ENCODE measurements at places on chromosomes 7 and 10.

DNA sequence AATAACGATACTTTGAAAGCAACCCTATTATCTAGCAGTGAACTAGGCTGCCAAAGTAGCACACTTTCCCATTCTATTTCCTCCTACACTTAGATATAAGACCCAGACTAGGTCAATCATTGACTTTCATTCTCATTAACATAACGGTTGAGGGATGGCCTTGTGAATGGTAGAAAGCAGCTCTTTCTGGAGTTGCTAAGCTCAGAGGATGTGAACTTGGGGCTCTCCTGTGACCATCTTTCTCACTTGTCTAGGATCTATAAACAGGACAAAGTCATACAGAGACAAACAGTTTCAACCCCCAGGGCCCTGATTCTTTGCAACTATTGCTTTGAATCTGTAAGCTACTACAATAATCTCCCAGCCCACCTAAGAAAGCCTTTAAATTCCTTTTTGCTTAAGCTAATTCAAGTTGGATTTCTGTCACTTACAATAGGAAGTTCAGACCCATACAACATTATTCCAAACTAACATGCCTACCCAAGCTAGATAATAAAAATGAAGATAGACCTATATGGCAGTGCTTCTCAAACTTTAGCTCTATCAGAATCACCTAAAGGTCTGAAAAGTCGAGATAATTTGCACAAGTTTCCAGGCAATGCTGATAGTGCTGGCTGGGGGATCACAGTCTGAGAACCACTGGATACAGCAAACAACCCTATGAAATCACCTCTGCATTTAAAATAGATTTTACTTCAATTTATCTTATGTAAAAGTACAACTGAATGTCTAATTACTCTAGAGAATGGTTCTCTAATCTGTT, 16.7 kb downstream of the P4HA1 start:
- no peak for DNase-seq

DNA sequence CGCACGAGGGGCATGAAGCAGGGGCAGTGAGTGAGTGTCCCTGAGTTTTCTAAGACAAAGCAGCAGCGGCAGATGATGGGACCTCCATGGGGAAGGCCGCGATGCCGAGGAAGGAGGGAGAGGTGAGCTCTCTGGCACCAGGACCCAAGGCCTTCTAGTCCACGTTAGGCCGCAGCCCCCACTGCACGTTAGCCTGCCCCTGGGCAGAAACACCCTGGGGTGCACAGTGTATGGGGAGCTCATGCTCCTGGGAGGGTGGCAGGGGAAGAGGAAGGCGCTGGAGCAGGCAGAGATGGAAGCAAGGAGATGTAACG, 97.3 kb upstream of the IKZF1 start:
- no peak for DNase-seq

DNA sequence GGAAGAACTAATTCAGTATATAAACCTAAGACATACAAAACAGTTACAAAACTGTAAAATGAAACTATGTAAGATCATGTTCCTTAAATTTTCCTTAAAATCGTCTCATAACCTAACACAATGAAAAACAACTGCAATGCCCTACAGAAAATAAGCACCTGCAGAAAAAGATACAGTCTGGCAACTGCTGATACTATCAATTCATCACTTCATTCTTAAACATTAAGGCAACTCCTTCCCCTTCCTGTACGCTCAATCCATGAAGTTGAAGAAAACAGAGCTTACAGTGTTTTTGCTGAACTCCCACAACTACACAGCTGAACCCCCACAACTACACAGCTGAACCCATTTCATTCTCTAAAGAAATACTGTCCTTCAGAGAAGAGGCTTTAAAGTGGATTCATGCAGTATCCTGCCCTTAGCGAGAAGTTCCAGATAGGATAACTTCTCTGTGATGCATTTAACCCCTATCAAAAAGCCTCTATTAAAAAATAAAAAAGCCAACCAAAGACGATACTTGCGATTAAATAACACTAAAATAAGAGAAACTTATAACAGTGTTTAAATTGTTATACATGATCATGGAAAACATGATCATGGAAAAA, 50.0 kb downstream of the JMJD1C start:
- no peak for DNase-seq

DNA sequence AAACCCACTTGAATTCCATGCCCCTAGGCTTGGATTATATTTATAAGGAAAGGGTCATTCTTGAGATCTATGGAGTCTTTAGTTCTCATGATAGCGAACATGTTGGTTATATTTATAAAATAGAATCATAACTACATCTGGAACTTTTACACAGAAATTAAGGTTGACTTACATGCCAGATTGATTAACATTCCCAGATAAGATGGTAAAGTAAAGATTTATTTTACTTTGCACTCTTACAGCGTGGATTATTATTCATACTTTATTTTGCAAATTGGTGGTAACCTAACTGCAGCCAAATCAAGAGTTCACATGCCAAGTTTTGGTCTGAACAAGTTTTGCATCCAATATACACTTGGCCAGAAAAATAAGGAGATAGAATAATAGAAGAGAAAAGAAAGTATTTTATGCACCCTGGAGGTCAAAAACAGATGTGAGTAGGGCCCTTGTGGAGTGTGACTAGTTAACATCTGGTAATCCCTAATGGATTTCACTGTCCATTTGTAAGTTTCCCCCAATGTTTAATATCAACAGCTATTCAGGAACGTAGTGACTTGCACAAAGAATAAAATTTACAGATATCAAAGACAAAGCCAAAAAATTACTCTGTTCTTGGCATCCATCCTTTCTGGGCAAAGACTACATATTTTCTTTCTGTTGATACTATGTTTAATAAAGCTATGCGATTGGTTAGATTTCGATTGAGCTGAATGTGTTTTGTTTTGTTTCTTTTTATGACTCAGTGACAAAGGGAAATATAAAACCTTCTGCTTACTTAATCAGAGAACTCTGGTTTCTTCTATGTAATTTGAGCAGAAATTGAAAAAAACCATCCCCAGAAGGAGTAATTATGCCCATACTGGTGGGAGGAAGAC, 10.1 kb upstream of the TMEM26 start:
- no peak for DNase-seq

- peak; percentile 67 for DNase-seq
Observed at GRCh38 chr7:38398725-38399321, 125.4 kb upstream of the TARP start.

- DNase-seq = no peak
Observed at GRCh38 chr10:6473430-6473829, 106.6 kb downstream of the PRKCQ start.

DNA sequence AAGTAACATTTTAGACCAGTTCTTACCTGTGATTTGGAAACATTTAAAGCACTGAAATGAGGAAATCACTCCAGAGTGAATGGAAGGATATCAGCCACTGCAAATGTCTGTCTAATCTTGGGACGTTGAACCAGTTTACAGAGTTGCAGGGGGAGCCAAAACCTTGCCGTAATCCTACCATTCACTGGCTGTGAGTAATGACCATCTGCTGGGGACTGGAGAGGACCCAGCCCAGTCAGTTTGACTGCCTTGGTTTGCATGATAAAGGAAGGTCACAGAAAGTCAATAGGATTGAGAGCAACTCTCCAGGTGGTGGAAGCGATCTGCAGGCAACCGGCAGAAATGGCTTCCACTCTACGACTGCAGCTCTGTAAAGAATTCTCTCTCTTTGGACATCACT, 167.2 kb downstream of the AKR1D1 start:
- DNase-seq = no peak

- no peak for DNase-seq
Observed at GRCh38 chr10:15802375-15802949, 57.8 kb downstream of the MINDY3 start.

- no peak for DNase-seq
Observed at GRCh38 chr10:224571-224970, 89.3 kb downstream of the ZMYND11 start.

DNA sequence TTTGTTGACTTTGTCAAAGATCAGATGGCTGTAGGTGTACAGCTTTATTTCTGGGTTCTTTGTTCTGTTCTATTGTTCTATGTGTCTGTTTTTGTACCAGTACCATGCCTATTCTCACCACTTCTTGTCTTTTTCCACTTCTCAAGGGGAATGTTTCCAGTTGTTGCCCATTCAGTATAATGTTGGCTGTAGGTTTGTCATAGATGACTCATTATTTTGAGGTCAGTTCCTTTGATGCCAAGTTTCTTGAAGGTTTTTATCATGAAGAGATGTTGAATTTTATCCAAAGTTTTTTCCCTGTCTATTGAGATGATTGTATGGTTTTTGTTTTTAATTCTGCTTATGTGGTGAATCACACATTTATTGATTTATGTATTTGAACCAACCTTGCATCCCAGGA, 216.7 kb upstream of the RNF32 start:
- DNase-seq = no peak

DNA sequence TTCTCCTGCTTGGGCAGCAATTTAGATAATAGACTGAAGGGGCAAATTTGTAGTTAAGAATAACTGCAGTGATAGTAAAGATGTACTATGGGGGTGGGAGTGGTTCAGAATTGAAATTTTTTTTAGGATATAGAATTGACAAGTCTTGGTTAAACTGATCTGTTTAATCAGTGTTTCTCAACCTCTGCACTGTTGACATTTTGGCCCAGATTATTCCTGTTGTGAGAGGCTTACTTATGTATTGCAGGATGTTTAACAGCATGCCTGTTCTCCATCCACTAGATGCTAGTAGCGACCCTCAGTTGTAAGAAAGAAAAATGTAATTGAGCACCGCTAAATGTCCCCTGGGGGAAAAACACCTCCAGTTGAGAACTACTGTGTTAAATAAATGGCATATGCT, 176.5 kb downstream of the CCDC7 start:
- DNase-seq = no peak

DNA sequence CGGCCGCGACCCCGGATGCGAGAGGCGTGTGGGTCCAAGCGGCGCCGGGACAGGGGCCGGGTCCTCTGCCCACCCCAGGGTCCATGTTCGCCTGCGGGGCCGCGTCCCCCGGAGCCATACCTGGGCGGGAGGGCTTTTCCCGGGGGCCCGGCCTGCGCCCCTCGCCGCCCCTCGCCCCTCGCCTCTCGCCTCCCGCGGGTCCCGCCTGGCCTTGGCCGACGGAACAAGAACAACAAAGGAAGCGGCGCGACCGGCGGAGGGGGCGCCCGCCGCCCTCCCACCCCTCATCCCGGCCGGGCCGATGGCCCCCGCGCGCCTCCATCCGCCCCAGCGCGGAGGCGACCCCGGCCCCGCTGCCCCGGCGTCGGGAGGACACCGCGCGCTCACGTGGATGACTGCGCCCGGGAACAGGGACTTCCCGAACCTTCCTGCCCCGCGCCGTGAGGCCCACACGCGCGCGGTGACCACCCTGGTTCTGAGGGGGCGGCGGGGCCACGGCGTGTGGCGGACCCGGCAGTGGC, 348.2 kb downstream of the DNAJB6 start:
- peak; percentile 42 for DNase-seq

GRCh38 chr10:117652228-117653169, 110.0 kb downstream of the EMX2 start:
- no peak for DNase-seq

DNA sequence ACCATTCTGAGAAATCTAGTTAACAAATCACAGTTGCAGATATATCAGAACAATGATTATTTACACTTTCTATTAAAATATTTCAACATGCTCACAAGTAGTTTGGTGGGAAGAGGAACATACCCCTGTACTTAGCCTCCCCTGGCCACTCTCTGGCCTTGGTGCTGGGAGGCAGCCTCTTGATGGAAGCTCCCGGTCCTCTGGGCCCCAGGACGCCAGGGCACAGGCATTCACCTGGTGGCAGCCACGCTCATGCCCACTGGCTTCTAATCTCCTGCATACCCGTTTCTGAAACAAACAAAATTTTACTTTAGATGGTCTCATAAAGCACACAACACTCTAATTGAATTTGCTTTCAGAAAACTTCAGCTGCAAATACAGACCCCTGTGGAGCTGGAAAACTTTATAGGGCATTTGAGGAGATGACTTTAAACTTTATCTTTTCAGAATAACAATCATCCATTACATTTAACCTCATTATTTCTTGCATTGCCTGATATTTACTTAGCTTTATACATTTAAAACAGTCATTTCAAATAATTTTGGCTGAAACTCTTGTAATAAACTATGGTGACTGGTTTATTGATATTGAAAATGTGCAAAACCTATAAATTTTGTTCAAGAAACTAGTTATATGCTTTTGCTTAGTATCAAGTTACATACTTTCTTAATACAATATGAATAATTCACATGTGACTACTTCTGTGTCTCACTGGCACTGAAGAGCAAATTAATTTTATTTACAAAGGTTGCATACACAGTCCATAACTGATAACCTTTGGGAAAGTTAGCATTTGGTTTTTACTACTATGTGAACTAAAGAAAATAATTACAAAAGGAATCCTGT, 30.8 kb downstream of the C10orf143 start:
- DNase-seq = no peak

DNA sequence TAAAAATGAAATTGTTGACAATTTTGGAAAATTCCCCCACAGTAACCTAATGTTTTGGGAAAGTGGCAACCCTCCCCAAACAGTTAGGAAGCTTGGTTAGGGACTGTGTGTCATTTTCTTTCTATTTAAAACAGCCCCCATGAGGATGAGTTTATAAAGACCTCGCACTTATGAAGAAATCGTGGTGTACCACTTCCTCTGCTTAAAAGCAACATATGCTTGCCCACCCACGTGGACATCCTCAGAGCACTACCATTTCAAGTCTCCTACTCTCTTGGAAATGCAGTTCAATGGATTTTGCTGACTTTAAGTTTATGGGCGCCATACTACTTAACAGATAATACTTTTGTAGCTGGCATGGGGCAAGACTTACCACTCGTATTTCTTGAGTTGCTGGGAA, 223.8 kb downstream of the DYNC1I1 start:
- no peak for DNase-seq

DNA sequence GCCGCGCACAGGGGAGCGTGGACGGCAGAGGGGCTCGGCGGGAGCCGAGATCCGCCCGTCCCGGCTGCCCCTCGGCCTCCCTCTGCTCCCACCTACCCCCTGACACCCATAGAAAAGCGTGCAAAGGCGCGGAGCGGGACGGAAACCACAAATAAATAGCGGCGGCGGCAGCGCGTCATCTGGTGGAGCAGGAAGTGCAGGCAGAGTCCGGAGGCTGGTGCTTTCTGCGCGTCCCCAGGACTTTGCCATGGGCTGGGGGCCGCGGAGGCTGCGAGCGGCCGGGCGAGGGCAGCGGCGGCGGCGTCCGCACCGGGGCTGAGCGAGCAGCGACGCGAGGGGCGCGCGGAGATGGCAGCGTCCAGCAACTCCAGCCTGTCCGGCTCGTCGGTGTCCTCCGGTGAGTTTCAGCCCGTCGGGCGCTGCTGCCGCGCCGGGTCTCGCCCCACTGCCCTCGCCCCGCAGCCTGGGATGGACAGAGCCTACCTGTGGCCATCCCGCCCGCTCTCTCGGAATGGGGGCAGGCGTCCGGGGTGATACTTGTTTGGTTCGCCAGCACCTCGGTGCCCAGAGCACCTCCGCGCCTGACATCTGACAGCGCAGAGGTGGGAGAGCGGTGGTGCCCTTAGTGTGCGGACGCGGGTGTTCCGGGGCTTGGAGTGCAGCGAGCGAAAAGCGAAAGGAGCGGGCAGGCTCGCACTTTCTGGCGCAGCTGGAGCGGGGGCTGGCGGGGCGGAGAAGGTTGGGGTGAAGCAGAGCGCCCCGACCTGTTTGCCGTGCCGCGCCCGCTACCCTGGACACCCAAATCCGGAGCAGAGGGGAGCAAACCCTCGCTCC, at the start of gene CHN2:
TSS of gene CHN2 (plus strand) at position 182 of the 834 bp plus-strand sequence.
- DNase-seq = peak; percentile 90

GRCh38 chr10:23558361-23558799, 119.5 kb downstream of the OTUD1 start:
- DNase-seq = no peak

All from SK-N-SH (cell line).